ENCODE measurements at places on chromosomes 3 and 15.
A peak's percentile ranks its signal among the peaks of the same experiment; 100 is the strongest.

DNA sequence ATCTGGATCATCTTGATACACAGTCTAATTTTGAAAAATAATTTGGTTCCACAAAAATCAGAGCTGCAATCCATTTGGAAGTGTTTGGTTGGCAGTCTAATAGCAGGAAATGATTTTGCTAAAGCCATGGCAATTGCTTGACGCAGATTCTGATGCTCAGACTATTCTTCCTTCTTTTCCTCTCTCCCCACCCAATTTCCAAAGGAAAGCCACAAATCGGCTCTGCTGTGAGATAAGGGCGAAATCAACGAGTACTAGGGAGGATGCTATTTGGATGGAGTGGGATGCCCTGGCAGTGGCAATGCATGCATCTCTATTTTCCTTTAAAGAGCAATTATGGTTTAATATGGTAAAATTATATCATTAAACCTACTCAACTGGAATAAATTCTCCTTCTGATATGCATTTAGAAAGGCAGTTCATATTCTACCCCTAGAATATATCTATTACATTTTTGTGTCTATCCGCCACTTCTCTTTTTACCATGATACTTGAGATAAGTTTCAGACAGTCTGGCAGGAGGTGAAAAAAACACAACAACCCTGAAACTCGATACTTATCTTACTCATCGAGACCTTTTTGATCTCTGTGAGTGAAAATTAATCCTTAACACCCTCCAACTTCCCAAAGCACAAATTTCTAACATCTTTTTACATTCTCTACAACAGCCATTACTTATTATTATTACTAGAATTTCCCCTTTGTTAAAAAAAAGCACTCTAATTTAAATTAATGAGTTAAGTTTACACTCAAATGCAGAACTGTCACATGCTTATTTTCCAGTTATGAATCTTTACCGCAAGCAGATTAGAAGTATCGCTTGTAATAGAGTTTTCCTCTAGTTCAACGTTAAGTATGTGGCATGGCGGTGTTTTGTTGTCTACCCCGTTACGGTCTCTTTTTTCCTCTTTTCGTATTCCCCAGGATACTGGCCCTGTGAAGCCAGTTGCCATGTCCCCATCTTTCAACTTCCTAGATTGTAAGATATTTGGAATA is 433.3 kb downstream of the FOXP1 start:
- no peak for DNase-seq

DNA sequence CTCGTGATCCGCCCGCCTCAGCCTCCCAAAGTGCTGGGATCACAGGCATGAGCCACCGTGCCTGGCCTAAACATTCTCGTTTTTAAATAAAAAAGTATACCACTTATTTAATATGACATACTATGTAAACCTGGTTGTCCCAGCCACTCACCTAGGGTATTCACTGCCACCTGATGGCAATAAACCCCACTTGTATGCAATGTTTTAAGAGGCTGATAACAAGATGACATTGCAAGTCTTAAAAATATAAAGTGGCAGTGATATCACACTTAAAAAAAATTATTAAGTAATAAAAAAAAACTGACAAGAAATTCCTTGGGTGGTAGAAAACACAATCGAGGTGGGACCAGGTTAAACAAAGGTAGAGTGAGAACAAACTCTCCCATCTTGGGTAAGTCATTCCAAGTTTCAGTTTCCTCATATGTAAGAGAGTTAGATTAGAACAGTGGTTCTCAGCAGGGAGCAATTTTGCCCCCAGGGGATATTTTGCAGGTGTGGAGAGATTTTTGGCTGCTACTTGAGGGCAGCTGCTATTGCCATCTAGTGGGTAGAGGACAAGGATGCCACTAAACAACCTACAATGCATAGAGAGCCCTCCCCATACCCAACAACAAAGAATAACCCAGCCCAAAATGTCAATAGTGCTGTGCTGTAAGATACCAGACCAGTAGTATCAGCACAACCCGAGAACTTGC is 14.5 kb downstream of the ARF4 start:
- peak; percentile 76 for DNase-seq

- DNase-seq: no peak
Measured at GRCh38 chr15:39886418-39886817, 33.6 kb downstream of the GPR176 start.

DNA sequence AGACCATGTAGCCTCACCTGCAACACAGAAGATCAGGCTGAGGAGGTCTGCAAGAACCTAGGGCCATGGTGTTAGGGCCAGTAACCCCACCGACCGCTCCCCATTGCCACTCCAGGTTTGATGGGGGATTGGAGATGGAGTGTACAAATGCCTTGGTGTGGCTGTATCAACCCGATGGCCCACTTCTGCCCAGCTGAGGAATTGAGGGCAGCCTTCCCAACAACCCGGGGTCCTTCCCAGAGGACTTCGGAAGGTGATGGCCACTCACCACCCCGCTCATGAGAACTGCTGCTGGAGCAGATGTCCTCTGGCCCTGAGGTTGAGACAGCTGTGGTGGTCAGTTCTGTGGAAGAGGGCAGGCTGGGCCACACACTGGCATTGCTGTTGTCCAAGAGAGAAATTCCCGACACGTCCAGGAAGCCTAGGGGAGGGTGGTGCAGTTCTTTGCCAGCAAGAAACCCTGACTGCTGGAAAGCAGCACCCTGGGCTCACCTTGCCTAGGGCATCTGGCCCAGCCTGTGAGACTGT is 8.9 kb downstream of the GORASP1 start:
- no peak for DNase-seq

GRCh38 chr15:39692356-39693327 is 90.0 kb downstream of the FSIP1 start:
- DNase-seq: no peak

DNA sequence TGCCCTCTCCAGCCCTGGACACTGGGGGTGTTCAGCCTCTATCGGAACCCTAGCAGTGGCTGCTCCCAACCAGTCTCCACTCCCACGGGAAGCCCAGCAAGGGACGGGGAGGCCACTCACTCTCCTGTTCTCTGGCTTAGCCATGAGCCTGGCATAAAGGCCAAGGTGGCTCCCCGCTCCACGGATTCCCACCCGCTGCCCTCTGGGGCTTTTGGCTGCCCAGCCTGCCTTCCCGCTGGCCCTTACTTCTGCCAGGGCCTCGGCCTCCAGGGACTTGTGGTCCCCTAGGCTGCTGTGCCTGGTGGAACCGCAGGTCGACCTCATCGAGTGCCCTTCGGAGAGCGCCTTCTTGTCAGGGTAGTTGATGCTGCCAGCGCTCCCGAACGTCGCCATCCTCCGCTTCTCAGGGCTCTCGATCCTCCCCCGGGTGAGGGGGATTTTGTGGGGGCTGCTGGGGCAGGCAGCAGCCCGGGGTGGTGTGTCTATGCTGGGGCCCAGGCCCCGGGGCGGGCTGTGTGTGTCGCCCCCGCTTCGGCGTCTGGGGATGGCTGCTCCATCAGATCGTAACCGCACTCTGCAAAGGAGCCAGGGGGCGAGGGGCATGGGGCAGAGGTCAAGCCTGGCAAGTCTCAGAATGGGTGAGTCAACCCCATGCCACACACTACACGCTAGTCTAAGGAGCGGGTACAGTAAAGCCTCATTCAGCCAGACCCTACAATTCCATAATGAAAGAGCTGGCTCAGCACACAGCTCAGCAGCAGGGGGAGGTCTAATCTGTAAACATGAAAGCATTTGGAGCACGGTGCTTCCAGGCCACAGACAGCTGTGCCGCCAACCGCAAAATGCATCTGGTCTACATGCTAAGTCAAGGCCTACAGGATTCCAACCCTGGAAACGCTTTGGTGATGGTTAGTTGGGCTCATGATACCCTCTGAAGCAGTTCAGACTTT is 27.3 kb upstream of the RAD18 start:
- no peak for DNase-seq

GRCh38 chr3:35486295-35486694 is 153.0 kb upstream of the ARPP21 start:
- no peak for DNase-seq

DNA sequence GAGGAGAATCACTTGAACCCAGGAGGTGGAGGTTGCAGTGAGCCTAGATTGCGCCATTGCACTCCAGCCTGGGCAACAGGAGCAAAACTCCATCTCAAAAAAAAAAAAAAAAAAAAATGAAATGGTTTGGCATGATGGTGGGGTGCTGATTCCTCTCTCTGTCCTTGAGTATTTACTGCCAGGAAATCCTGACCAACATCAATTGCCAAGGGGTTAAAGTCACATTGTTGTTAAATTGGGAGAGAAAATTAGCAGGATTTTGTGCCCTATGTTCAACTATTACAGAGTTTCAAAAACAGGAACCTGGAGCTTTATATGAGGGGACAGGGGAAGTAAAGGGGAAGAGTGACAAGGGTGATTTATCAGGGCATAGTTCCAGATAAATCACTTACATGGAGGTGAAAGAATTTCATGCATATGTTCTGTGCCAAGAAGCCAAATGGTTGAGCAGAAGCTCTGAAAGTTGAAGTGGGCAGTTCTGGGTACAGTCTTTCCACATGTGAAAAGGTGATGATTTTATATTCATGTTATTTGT is 70.5 kb upstream of the TSEN2 start:
- no peak for DNase-seq

GRCh38 chr15:78618490-78618934 is 2.3 kb downstream of the CHRNA3 start:
- DNase-seq: peak; percentile 85

DNA sequence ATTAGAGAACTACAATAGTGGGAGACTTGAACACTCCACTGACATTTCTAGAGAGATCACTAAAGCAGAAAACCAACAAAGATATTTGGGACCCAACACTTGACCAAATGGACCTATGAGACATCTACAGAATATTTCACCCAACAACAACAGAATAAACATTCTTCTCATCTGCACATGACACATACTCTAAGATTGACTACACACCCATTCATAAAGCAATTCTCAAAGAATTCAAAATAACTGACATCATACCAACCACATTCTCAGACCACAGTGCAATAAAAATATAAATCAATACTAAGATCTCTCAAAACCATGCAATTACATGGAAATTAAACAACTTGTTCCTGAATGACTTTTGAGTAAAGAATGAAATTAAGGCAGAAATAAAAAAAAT is 473.7 kb downstream of the LPP start:
- DNase-seq: no peak

GRCh38 chr3:171056528-171056927 is 30.0 kb upstream of the SLC2A2 start:
- no peak for DNase-seq

GRCh38 chr3:98917608-98918007 is 16.1 kb upstream of the DCBLD2 start:
- no peak for DNase-seq

DNA sequence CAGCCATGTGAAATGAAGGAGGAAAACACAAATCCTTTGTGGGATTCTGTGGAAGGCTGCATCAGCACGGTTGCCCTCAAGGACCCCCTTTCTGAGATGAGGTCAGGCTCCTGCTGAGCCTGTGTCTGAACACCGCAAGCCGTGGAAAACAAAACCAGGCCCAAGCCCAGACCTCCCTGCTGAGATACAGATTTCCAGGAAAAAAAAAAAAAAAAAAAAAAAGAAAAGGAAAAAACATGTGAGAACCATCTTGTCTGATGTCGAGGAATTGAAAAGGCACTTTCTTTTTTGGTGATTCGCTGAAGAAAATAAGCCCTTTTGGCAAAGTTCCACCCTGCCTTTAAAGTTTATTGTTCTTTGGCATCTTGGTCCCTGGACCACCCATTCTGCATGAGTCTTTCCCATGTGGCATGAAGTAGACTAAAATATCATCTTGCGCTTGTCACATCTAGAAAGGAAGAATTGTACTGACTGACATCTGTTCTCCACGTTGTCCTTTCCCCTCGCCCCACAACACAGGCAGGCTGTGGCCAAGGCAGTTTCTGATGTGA is 117.6 kb downstream of the CHST2 start:
- no peak for DNase-seq

- DNase-seq: no peak
Measured at GRCh38 chr3:5324780-5325179, 137.3 kb downstream of the EDEM1 start.

- no peak for DNase-seq
Measured at GRCh38 chr3:54932606-54933005, 4.7 kb upstream of the LRTM1 start.

- no peak for DNase-seq
Measured at GRCh38 chr15:48984811-48985352, 21.2 kb upstream of the SHC4 start.

- no peak for DNase-seq
Measured at GRCh38 chr15:71114887-71115566, at the start of gene THSD4. Gene THSD4 (plus strand): TSS chr15:71115471.

DNA sequence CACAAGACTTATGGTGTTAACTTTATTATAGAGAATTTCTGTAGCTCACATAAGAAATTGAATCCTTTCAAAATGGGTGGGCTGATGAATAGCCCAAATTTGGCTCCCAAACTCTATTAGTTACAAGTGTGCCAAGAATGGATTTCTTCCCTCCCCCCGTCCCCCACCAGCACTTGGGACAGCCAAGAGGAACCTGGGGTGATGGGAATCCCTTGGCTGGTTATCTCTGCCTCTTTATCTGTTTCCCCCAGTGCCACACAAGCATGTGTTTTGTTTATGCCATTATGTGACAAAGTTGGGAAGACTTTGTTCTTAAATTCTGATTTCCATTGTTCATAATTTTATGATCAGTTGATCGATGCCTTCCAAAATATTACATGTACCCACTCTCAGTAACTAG is 28.3 kb downstream of the CMSS1 start:
- DNase-seq: no peak

DNA sequence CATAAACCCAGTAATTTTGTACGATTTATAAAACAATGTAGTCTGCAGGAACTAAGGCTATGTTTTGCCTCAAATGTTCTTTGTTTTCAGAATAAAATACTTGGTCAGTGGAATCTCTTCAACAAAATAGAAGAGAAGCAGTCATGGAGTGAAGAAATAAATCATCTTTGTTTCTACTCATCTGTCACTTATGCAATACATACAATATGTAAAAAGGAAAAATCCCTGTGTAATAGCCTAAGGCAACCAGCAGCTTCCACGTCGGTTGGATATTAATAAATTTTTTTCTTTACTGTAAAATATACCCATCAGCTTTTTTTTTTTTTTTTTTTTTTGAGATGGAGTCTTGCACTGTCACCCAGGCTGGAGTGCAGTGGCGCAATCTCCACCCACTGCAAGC is 5.2 kb upstream of the WDR5B start:
- no peak for DNase-seq

GRCh38 chr3:181712226-181712552 is 464 bp downstream of the SOX2 start:
- DNase-seq: no peak

- DNase-seq: no peak
Measured at GRCh38 chr3:8458711-8459110, 42.9 kb upstream of the LMCD1 start.

- DNase-seq: no peak
Measured at GRCh38 chr3:102484-102883, 94.1 kb upstream of the CHL1 start.

GRCh38 chr3:31314258-31314657 is 218.5 kb upstream of the STT3B start:
- DNase-seq: no peak
